Epithelial cell of esophagus (primary cell): ENCODE measurements at places on chromosomes 11 and 22.

GRCh38 chr22:50526834-50527801 is 1.7 kb upstream of the SCO2 start:
- peak; percentile 55 for DNase-seq

- no peak for DNase-seq
Measured at GRCh38 chr11:34826384-34826726, 89.8 kb downstream of the APIP start.

- no peak for DNase-seq
Measured at GRCh38 chr11:66457826-66458225, 8.9 kb upstream of the PELI3 start.

DNA sequence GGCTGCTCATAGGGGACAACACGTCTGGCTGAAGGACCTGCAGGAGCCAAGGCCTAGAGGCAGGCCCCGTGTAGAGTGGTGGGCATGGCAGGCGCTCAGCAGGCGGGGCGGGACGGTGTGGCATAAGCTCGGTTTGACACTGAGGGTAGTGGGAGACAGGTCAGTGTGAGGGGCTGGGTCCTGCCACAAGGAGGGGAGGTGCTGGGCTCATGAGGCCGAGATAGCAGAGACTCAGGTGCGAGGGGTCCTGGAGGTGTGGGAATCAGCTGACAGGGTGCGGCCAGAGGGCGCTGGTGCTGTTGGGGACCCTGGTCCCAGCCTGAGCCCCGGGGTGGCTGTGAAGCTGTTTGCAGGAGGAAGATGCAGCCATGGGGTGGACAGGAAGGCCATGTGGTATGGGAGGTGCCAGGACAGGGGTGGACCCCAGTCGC is 6.7 kb downstream of the SLC22A12 start:
- no peak for DNase-seq

- DNase-seq: no peak
Measured at GRCh38 chr11:116631201-116631600, 141.6 kb downstream of the BUD13 start.
